SHP77 treated with DMSO at 0.1 percent for 48 hours (cell line): ENCODE measurements at places on chromosomes 16 and 17.

- DNase-seq, result peak; percentile 27
These were observed 641 bp upstream of the CBX2 start for GRCh38 chr17:79777120-79777893.

DNA sequence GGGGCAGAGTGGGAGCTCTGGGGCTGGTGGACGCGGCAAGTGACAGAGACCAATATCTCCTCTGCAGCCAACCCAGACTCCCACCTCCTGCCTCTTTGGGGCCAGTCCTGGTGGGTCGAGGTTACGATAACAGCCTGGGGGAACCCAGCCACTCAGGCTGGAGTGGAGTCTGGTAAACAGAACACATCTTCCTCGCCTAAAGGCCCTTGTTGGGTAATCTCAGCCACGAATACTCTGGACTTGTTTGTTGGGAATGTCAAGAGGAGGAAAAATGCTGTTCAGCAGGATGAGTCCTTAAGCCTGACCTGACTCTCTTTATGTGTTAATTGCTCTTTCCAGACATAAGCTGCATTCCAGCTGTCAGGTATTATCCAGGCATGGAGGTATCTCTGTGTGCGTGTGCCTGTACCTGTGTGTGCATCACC is 8.0 kb upstream of the SPNS2 start:
- no peak for DNase-seq

- no peak for DNase-seq
These were observed 35.0 kb downstream of the JPH3 start for GRCh38 chr16:87637357-87637756.

DNA sequence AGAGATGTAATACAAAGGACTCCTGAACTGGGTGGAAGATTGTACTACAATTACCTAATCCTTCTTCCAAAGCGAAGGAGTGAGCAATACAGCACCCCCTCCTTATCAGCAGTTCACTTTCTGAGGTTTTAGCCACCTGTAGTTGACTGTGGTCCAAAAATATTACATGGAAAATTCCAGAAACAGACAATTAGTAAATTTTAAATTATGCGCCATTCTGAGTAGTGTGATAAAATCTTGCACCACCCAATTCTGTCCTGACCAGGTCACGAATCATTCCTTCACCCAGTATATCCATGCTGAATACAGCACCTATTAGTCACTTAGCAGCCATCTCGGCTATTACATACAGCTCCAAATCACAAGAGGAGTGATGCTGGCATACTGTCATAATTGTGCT is 23.2 kb downstream of the VPS53 start:
- DNase-seq, result no peak

DNA sequence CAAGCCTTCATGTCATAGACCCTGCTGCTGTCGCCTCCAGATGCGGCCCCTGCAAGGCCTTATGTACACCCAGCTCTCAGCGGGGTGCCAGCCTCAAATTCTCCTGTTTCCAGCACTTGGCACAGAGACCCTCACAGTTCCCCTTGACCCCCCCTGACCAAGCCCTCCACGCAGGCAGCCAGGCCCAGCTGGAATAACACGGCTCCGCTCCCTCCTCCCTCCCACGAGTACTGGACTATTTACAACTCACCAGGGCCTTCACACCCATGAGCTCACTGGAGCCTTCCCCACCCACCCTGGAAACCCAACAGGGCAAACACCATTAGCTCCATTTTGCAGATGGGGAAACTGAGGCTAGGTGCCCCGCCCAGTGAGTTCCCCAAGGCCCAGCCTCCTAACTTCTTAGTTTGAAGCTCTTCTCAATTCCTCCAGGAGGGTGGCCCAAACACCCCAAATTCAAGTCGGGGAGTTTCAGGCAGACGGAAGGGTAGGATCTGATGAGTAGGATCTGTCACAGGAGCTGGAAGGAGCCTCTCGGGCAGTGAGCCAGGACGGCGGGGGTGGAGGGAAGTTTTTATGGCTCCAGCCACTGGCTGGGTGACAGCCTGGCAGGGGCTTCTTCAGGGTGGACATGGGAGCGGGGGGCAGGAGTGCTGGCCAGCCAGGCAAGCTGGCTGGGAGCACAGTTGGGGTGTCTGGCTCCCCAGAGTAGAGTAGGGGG is 17.5 kb upstream of the DLX4 start:
- no peak for DNase-seq

- no peak for DNase-seq
These were observed at the start of gene ZNF469 for GRCh38 chr16:88382491-88383400. Gene ZNF469, plus strand, starts transcription at chr16:88382959. Its CDS starts 44,512 bp downstream, at chr16:88427471.

- DNase-seq, result no peak
These were observed 2.4 kb downstream of the MLKL start for GRCh38 chr16:74698222-74698621.
